ENCODE measurements at places on chromosomes 3 and 15.

GRCh38 chr15:63319065-63319464 lies 41.7 kb downstream of the APH1B start:
- no peak for DNase-seq

DNA sequence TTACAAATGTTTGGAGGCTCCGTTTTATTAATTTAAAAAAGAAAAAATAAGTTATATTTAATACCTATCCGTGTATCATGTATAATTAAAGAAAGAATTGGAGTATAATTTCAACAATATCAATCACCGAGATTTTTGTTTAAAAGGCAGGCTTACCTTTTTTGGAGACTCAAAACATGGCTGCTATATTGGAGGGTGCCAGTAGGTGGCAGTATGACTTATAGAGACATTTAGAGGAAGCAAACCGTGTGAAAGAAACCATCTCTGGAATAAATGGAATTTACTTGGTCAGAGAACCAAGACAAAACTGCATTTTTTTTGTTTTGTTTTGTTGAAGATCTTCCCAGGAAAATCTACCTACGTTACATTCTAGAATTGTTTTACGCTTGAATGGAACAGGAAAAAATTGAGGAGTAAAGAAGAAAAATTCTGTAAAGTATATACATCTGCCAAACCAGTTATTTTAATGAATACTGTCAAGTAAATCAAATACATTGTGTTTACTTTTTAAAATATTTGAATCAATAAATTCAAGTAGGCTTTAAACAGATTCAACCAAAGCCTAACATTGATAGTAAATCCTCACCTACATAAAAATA lies 802.6 kb upstream of the ALCAM start:
- DNase-seq, result peak; percentile 38

DNA sequence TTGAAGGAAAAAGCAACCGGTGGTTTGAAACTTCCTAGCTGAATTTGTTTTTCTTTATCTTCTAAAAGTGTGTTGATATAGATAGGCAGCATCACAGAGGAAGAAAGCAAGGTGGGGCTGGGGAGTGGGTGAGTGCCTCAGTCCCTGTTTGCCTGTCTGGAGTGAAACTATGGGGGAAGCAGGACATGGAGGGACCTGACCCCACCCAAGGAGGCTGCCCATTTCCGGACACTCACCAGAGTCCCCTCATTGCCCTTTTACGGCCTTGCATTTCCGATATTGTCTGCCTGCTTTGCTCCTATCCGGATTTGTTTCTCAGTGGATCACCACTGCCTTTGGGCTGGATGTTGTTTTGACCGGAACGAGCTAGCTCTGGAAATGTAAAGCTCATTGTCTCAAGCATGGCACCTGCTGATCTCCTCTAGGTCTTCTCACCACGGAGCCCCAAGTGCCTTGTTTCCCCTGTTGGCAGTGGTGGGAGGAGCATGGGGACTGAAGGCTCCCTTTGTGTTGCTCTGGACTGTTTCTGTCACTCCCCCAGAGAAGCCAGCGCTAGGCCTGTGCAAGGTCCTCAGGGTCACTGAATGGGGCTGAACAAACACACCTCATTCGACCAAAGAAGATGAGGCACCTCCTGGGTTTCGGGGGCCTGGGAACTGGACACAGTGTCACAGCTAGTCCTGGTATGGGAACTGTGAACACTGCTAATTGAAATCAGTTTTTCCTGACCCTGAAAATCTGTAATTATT lies 7.0 kb downstream of the CLDN11 start:
- no peak for DNase-seq

DNA sequence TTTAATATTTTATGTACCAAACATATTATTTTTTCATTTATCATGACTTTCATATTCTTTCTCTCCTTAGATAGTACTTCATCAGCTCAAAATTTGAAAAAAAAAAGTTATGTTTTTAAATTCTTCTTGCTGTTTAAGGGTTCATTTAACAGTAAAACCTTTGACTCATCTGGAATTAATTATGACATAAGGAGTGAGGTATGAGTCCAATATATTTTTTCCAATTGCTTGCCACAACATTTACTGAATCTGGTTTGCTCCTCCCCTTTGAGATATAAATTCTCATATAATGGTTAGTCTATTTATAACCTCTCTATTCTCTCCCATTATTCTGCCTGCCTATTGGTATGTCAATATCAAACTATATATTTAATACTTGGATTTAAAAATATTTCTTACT lies 387.8 kb downstream of the TUSC7 start:
- no peak for DNase-seq

DNA sequence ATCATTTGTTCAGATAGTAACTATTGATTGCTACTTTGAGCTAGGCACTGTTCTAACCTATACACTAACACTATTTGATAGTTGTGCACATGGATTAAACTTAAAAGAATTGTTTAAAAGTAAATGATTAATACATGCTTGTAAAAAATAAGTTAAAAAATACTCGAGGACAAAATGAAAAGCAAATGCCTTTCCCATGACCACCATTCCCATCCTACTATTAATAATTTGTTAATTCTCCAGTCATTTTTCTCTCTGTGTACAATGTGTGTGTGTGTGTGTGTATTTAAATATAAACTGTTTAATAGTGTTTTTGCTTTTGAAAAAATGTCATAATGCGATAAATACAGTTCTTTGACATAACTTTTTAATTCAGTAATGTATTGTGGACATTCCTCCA lies 78.7 kb upstream of the KCNMB2 start:
- DNase-seq, result no peak

GRCh38 chr15:73626072-73626471 lies 7.1 kb downstream of the NPTN start:
- DNase-seq, result no peak

- DNase-seq, result no peak
These were observed 73.1 kb downstream of the ESYT3 start for GRCh38 chr3:138507524-138507923.

DNA sequence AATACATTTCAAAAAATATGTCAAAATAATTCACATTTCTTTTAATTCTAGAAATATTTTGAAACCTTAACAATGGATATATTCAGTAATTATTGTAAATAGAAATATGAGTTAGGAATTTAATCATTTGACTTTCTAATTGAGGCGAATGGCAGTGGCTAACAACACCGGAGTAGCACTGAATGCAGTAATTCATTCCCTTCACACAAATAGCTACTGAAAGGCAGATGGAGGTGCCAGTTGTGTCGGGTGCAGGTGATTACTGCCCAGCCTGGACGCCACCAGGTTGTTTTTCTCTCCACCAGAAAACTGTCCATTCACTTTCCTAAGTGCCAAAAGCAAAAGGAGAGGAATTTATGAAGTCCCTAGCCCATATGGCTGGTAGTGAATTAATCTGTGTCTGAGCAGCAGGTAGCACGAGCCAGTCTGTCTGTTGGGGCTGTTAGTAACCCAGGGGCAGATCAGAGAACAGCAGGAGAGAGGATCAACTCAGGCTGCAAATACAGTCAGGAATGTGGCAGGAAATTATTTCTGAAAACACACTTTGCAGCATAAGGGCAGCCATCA lies 79.3 kb upstream of the GMNC start:
- DNase-seq, result no peak

DNA sequence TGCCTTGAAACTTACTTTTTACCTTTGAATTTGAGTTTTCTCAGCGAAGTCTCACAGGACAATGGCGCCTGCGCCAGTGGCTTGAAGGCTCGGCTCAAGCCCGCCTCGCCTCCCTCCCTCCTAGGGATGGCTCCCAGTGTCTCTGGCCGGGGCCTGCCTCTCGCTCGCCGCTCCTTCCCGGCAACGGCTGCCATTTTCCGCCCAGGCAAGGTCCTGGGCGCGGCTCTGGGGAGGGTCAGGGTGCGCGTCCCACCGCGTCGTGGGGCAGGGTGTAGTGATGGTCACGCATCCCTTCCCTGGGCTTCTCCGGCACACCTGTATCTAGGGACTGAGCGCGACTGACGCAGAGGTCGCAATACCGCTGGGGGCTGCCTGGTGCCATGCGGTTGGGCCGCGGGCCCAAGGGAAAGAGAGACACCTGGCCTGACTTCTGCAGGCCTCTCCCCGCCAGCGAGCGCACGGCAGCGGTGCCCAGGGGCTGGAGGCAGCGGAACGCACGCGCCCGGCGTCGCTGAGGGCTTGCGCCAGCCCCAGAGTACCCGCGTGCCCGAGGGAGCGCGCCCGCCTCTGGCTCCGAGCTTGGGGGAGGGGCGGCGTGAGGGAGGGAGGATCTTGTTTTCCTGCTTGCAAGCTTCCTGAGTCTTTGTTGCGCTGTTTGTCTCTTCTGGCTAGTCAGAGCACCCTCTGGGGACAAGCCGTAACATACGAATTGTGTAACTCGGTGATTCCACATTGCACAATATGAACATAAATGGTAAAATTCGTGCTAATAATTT lies 20.7 kb upstream of the FEM1B start:
- DNase-seq, result peak; percentile 90

- DNase-seq, result no peak
These were observed 111.9 kb downstream of the SNRPN start for GRCh38 chr15:25066708-25067107.

- no peak for DNase-seq
These were observed 24.8 kb downstream of the SLC28A2 start for GRCh38 chr15:45276831-45277230.

DNA sequence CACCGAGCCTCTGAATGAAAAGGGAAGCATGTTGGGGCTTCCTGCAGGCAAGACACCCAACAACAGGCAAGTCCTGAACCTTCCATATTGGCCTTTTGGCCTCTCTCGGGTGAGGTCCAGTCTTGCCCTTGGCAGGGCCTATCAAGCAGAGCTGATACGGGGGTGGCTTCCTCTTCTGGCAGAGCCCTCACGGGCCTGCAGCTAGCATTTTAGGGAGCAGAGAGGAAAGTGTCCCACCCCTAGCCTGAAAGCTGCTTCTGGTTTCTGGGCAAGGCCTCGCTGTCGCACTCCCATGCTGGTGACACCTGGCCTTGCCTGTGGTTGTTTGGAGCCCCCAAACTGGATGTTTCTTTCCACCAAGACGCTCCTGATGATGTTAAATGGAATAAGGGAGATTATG lies 31.8 kb upstream of the CTSH start:
- peak; percentile 34 for DNase-seq

- DNase-seq, result no peak
These were observed 39.1 kb downstream of the TKT start for GRCh38 chr3:53216723-53217122.

- no peak for DNase-seq
These were observed 30.2 kb upstream of the CRBN start for GRCh38 chr3:3209714-3210113.

DNA sequence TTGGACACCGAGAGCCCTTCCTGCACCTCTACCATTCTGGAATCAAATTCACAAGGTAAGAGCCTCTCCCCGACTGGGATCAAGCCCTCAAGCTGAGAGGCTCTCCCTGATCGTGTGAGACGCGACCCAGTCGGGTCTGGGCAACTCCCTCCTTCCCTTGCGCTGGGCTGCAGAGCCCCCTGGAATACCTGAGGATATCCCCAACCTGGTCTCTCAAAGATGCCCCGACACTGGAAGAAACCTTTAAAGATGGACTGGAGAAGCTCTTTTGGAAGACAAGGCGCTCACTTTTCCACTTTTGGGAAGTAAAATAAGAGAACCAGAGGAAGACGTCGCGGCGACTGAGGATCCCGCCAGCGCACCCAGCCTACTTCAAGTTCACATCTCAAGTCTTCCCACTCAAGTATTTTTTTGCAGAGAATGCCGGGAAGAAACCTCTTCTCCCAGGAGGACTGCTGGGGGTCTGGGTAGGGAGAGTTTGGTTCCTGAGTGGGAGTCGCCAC lies 33.8 kb downstream of the ZIC4 start:
- DNase-seq, result no peak

DNA sequence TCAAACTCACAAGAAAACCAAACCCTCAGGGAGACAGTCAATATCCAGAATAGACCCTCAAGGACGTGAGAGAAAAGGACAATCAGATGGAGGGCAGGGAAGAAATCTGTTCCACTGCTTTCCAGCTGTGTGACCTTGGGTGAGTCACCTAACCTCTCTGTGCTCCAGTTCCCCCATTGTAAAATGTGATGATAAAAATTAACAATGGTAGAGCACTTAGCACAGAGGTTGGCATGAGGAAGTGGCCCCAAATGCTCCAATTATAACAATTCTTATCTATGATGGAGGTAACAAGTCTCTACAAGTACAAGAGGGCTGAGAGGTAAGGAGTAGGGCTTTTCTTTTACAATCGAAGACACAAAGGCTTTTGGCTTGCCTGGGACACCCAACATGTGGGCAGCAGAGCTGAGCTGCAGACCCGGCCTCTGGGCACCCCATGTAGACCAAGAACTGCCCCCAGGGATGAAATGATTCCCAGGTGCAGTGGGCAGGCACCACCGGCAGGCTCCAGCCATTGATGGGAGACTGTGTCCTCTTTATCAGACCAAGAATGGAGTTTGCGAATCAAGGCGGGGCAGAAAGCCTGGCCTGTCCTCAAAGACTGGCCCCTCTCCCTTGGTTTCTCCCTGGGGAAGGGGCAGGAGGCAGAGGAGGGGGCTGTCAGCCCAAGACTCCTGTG lies 22.0 kb downstream of the WNT7A start:
- DNase-seq, result no peak

- peak; percentile 17 for DNase-seq
These were observed 55.1 kb upstream of the AGTR1 start for GRCh38 chr3:148642616-148643015.

GRCh38 chr3:71217640-71218222 lies 365.8 kb downstream of the FOXP1 start:
- no peak for DNase-seq

- DNase-seq, result no peak
These were observed 199.8 kb upstream of the NR2F2 start for GRCh38 chr15:96130734-96131133.
